ENCODE measurements at places on chromosomes 3 and 15. TPM values are rescaled to one million over a fixed set of nuclear protein-coding genes. Genes with fewer than 3 reads are reported as not detected.

DNA sequence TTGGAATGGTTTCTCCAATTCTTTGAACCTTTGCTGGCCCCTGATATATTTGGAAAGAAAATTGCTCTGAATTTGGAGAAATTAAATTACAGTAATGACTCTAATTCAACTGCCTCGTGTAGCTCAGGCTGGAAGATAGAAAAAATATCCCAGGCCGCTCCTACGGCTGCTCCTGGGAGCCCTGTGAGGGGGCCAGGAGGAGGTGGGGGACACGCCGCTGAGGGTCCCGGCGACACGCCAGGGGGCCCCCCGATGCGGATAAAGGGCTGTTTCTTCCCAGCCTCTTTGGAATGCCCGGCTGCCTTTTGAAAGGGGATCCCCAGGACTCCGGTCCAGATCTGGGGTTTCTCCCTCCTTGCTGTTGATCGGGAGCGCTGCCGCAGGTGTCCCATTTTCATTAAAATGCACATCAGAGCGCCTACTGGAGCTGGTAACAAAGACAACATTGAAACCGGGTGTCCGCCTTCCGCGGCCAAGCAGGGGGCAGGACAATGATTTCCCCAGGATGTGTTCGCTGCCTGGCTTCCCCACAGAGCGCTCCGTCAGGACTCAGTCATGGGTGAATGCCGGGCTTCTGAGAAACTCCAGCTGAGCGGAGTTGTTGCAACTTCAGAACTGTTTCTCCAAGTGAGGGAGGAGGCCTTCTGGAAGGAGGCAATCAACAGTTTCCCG is 200.1 kb upstream of the KBTBD8 start:
- peak; percentile 24 for DNase-seq

DNA sequence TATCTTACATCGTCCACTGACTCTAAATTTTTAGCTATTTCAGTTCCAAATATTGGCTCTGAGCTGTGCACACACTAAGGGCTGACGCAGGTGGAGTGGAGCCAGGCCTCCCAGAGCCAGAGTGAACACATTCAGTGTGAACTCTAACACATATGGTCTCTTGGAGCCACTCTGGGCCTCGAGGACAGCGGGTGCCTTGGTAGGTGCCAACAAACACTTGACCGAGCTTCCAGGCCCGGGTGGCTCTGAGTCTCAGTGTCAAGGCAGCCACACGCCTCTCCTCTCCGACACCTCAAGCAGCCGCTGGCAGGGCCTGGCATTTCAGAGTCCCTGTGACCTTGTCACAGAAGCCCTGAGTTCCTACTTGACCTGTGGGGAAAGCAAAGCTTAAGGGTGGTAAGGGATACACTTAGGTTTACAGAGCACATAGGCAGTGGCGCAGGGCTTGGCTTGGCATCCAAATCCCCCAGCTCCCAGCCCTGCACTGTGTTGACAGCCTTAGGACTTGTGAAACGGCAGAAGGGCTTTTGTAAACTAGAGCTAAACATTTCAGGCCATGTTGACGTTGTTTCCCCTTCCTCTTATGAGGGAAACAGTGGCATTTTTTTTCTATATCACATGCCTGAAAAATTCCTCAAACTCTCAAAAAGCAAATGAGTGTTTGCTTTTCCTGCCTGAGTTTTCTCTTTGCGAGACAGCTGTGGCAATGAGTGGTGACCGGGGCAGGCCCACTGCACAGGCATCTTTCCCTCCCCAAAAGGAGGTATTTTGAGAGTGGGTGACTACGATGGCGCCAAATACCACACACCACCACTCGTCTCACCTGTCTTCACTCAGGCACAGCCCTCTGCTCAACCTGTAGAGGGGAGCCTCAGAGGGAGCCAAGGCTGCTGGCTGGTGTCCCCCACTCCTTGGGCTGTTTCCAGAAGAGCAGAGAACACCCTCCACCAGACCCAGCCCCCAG is 60.8 kb downstream of the DAPK2 start:
- no peak for DNase-seq

SKOR1 gene
- total RNA-seq = 0.27 TPM

TPRG1 gene
- total RNA-seq = 14.9 TPM

DNA sequence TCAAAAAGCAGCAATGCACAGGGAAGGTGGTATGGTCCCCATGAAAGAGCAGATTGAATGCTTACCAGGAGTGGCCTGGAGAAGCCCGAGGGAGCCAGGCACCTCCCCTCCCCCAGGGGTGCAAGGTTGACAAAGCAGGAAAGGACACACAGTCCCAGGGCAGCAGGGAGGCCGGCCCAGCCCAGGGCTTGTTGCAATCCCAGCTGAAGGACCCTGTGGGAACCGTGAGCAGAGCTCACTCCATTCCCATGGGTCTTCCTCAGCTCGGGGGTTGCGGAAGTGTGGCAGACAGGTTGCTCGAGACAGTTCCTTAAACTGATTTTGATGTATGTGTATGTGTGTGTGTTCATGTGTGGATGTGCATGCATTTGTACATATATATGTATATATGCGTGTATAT is 15.8 kb downstream of the UROC1 start:
- no peak for DNase-seq

GRCh38 chr15:73777741-73778140 is 24.6 kb upstream of the INSYN1 start:
- no peak for DNase-seq

PIK3R4 gene
- 33.0 TPM for total RNA-seq

DNA sequence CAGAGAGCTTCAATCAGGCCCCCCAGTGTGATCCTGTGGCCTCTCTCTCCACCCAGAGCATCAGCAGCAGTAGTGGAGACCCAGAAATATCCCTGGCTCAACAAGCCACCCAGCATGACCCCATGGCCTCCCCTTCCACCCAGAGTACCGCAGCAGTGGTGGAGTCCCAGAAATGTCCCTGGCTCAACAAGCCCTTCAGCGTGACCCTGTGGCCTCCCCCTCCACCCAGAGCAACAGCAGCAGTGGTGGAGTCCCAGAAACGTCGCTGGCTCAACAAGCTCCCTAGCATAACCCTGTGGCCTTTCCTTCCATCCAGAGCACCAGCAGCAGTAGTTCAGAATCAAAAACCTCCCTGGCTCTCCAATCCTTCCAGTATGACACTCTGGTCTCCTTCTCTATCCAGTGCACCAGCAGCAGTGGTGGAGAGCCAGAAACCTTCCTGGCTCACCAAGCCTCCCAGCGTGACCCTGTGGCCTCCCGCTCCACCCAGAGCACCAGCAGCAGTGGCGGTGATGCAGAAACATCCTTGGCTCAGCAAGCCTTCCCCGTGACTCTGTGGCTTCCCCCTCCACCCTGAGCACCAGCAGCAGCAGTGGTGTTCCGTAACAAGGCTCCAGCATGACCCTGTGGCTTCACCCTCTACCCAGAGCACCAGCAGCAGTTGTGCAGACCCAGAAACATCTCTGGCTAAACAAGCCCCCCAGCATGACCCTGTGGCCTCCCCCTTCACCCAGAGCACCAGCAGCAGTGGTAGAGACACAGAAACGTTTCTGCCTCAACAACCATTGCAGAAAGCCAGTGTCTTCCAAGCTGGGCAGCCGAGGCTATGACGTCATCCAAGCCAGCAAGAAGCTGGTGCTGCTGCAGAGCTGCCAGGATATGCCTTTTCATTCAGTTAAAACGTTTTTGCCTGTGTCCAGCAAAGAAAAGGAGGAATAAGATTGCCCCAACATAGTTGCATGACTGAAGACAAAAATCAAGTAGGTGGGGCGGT is 61.3 kb upstream of the TAMM41 start:
- DNase-seq = no peak
